ENCODE measurements at places on chromosomes 12 and 14.

GRCh38 chr12:132214891-132215290, 70.6 kb downstream of the NOC4L start:
- DNase-seq, result no peak

DNA sequence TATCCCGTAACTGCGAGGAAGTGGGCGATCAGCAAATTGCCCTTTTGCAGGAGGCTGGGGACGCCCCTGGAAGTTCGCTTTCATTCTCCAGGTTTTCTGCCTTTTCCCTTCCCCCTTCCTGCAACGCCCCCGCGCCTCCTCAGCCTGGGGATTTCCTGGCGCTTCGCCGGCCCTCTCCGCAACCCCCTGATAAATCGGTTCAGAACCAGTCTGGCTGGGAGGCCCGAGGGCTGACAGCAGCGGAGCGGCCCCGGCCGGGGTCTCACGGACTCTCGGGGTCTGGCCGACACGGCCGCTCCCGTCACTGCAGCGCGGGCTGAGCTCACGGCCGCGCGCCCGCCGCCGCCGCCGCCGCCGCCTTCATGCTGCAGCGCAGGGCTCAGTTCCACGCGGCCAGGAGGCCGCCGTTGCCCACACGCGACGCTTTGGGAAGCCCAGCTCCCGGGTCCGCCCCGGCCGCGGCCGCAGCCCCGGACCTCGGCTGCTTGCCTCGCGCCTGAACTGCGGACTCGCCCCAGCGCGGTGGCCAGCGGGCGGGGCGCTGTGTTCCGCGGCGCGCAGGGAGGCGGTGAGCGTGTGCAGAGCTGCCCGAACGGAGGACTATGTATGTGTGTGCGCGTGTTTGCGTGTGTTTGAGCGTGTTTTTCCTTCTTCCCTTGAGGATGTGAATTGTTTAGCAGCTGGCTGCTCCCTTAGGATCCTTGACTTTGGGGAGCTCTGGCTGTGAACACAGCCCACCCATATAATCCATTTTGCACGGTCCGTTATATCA, at the start of gene LRFN5:
Gene LRFN5, plus strand, starts transcription at position 345 of the 772 bp plus-strand sequence.
- peak; percentile 29 for DNase-seq

DNA sequence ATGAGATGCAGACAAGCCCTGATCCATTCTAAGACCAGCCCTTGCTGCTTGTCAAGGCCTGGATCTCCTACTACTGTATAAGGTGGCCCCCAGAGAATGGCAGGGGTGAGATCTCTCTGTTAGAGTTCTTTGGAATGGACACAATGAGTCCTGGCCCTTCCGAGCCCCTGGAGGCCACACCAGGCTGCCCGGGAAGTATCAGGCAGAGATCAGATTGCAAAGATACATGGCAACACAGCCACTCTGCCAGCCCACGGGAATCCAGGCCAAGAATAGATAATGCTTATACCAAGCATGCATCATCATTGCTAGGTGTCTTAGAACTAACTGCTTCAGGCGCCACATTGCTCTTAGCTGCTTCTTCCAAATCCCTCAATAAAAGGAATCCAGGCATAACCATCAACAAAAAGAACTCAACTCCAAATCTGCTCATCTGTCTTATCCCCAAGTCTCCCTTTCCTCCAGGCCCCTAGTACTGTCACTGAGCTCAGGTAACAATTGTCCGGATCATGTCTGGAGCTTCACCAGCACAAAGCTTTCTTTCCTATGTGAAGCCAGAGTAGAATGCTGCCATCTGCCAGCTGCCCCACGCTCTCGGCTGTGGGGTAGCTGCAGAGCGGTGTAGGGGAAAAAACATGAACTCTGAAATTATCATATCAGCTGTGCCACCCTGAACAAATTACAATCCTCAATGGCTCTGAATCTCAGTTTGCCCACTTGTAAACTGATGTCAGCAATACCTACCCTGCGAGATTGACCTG, 5.5 kb upstream of the VASH1 start:
- DNase-seq, result no peak

- DNase-seq, result no peak
Observed at GRCh38 chr14:39857376-39858055, 425.3 kb upstream of the FBXO33 start.

GRCh38 chr12:94930216-94930654, 73.3 kb downstream of the NDUFA12 start:
- DNase-seq, result no peak

- DNase-seq, result no peak
Observed at GRCh38 chr12:124126950-124127655, 154.1 kb downstream of the ZNF664 start.

DNA sequence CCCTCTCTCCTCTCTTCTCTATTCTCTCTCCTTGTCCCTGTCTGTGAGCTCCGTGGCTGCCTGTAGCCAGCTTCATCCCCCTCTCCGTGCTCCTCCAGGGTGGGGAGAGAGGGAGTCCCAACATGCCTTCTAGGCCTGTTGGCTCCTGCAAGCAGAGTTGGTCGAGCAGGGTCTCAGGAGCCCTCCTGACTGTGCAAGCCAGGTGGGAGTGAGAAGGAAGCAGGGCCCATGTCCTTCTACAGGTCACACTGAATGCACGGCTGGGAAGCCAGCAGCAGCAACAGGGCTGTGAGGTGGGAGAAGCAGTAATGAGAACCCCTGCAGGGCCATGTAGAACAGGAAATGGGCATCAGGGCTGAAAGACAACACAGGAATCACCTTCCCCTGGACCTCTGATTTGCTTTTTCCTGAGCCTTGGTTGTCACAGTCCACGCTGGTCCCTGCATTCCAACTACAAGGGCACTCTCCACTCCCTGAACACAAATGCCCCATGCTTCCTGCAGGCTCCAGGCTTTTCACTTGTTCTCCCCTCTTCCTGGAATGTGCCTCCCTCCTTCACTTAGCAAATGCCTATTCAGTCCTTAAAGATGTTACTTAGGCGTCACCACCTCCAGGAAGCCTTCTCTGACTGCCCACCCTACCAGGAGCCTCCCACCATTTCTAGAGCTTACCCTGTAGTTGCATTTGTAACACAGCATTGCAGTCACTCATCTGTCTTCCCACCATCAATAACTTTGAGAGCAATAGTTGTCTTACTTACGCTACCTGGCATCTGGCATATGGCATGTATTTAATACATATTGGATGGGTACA, 51.2 kb downstream of the TSPAN11 start:
- no peak for DNase-seq

DNA sequence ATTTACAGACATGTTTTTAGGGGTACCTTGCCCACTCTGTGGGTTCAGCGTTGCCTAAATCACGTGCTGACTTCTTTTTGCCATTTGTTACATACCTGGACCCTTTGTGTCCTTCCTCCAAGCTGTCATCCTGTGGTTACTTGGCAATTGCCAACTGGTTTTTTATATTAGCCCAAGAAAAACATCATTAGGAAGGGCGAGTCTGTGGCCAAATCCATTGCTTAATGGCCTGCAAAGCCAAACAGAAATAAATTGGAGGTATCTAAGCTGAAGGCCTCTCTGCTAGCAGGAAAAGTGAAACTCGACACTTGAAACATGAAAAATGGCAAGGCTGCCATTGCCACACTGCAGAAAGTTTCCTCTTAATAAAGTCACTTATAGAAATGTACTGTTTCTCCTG, 190.4 kb downstream of the NUAK1 start:
- no peak for DNase-seq

- DNase-seq, result peak; percentile 75
Observed at GRCh38 chr14:50560931-50561285, 963 bp downstream of the ATL1 start.

DNA sequence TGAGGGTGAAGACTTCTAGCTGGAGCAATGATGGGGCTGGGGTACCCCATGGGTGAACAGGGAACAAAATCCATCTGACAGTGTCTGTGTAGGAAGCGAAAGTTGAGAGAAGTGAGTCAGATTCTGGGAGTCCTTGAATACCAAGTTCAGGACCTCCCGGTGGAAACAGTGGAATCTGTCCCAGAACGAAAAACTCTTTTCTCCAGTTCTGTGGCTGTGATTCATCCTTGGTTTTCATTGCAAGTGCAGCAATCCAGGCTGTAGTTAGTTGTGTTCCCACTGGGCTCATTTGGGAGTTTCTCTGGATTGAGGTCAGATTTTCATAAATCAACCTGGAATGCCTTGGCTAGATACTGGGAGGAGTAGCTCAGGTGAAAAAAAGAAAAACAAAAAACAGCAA, 120.7 kb downstream of the C12orf75 start:
- no peak for DNase-seq

DNA sequence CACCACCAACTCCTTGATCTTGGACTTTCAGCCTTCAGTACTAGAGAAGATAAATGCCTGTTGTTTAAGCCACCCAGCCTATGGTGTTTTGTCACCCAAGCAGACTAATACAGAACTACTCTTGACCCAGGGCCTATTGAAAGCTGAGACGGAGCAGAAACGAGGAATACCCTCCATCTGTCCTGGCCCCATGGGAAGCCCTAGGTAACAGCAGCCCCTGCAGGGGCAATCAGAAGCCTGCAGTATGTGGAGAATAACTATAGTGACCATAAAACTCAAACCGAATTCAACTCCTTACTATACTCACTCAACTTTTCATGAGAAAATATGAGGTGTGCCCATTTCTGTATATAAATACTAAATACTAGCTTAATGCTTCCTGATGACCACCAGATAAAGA, 307.4 kb downstream of the NUAK1 start:
- DNase-seq, result no peak

GRCh38 chr12:64551676-64552075, 58.6 kb upstream of the RASSF3 start:
- no peak for DNase-seq

DNA sequence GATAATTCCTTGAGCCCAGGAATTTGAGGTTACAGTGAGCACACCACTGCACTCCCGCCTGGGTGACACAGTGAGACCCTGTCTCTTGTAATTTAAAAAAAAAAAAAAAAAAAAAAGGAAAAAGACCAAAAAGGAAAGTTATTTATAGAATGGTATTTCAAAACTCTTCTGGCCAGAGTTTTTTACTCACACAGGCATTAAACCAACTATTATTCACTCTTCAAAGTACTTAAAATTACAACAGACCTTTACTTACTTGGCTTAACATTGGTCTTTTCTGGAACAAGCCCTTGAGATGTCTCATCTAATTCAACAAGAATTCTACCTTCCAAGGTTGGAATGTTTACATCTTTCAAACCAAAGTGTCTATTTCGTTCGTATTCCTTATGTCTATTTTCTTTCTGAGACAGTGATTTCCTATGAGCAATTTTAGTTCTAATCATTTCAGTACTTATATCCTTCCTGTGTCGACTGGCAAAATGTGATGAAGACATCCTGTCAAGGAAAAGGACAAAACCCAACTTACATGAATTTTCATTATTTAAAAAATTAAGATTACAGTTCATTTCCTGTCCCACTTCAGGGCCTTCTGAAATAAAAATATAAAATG, 2.6 kb downstream of the DLGAP5 start:
- no peak for DNase-seq

- DNase-seq, result no peak
Observed at GRCh38 chr14:22752422-22752821, 14.1 kb upstream of the OXA1L start.

DNA sequence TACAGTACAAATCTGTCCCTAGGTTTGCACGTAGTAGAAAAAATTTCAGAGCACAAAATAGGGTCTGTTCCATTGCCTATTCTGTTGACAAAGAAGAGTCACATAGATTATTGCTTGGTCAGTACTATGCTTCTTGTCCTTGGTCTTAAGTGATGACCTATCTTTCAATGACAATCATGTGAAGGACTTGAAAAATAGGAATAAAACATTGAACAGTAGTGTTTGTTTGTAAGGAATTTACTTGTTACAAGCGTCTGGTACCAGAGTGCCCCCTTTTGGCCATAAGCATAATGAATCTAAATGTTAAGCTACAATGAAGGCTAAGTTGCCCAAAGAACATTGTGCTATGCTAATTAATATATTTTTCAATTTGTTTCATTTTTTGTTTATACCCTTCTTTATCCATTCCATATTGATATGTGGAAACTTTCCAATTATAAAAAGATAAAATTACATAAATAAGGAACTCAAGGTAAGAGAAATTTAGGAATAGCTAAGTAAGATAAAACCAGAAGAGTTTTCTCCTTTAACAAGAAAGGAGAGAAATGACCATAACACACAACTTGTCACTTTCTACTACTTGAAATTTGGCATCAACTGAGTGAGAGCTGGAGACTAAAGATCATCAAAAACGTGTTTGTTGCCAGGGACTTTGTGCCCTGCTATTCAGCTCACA, 204.7 kb downstream of the EPS8 start:
- peak; percentile 34 for DNase-seq

DNA sequence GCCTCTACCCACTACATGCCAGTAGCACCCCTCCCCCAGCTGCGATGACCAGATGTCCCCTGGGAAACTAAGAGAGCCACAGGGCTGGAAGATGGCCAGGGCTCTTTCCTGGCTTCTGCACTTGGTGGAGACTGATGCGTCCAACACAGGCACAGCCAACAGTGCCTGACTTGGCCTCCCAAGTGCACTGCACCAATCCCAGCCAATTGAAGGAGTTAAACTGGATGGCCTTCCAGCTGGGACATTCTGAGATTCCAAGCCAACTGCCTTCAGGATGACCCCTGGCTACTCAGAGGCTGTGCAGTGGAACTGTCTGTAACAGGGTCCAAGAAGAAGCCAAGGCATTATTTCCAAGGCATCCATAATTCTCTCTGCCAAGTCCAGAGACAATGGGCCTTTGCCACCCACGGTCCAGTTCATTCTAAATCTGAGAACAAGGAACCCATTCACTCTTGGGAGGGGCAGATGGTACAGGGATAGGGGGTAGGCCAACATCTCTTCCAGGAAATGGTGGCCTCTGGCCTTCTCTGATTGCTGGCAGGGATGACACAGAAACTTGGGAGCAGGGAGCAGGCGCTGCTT, 35.2 kb downstream of the PRIMA1 start:
- no peak for DNase-seq

GRCh38 chr12:85058339-85058738, 22.2 kb downstream of the LRRIQ1 start:
- no peak for DNase-seq

DNA sequence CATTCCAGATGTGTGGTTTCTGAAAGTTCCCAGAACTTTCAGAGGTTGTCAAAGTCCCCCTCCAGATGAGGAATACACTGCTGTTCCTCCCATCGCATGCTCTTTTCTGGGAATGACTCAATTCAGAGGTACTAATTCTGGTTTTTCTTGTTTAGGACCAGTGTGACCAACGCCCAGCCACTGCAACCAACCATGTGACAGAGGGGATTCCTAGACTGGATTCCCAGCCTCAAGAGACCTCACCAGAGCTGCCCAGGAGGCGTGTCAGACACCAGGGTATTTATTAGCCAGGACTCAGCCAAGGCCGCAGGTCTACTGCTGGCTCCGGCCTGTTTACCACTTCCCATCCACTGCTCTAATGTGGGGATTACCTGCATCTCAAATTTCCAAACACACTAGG, 24.2 kb downstream of the TRAFD1 start:
- DNase-seq, result no peak

Measured in stimulated activated CD8-positive, alpha-beta memory T cell treated with anti-CD3 and anti-CD28 coated beads, Interleukin-4, amount 100 ng/mL, for 48 hours (primary cell).